Fibroblast of lung (primary cell): ENCODE measurements at places on chromosomes 3 and 15. TPM values are rescaled to one million over a fixed set of nuclear protein-coding genes. Genes with fewer than 3 reads are reported as not detected.

GRCh38 chr3:124078953-124079911 is 87.3 kb upstream of the ROPN1 start:
- H3K4me1 ChIP-seq, result no peaks in the 10 kb centered on the region
- no peak overlapping the region for H3K27ac ChIP-seq
- DNase-seq, result peak; percentile 64
- H3K36me3 ChIP-seq, result no peaks in the 10 kb centered on the region

DNA sequence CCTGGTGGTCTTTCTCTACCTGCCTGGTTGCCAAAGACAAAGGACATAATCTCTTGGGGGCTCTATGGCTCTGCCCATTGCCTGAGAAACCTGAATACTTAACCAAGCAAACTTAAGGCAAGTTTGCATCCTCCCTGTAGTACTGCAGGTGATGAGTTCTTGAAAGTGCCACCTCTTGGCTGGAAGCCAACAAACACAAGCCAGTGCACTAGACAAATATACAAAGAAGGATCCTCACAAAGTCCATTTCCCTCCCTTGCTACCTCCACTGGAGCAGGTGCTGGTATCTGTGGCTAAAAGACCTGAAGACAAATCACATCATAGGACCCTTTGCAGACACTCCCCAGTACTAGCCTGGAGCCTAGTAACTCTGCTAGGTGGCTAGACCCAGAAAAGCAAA is 772.3 kb downstream of the SI start:
- H3K4me1 ChIP-seq, result no peaks in the 10 kb centered on the region
- no peaks in the 10 kb centered on the region for H3K36me3 ChIP-seq
- H3K27ac ChIP-seq, result no peak overlapping the region

DNA sequence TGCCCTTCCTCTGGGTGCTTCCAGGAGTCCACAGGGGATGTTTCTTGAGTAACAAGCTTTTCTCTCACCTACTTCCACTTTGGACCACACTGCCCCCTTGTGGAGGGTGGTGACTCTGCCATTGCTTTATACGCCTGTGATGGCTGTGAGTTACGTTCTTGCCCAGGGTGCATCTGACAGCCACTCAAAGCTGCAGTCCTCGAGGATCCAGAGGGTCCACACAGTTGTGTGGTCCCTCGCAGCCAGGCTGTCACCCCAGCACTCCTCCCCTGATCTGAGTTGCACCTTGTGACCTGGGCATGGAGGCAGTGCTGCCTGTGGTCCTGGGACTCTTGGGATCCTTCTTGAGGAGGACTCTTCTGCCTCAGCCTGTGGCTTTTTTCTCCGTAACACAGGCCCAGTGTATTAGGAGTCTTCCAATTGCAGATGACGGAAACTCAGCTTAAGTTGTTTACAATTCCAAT is 23.4 kb downstream of the FOXL2 start:
- no peaks in the 10 kb centered on the region for H3K27me3 ChIP-seq
- DNase-seq, result peak; percentile 72
- H3K4me3 ChIP-seq, result no peak overlapping the region
- H3K4me1 ChIP-seq, result peaks cover 4% of the 10 kb centered on the region
- H3K36me3 ChIP-seq, result no peaks in the 10 kb centered on the region

- no peak for DNase-seq
- no peak overlapping the region for H3K27ac ChIP-seq
- H3K4me3 ChIP-seq, result no peak overlapping the region
- H3K36me3 ChIP-seq, result no peaks in the 10 kb centered on the region
Observed at GRCh38 chr3:126026761-126027160, 57.2 kb downstream of the SLC41A3 start.

NAALADL2 gene
- 5.6 and 11.6 TPM in 2 replicates for total RNA-seq

DNA sequence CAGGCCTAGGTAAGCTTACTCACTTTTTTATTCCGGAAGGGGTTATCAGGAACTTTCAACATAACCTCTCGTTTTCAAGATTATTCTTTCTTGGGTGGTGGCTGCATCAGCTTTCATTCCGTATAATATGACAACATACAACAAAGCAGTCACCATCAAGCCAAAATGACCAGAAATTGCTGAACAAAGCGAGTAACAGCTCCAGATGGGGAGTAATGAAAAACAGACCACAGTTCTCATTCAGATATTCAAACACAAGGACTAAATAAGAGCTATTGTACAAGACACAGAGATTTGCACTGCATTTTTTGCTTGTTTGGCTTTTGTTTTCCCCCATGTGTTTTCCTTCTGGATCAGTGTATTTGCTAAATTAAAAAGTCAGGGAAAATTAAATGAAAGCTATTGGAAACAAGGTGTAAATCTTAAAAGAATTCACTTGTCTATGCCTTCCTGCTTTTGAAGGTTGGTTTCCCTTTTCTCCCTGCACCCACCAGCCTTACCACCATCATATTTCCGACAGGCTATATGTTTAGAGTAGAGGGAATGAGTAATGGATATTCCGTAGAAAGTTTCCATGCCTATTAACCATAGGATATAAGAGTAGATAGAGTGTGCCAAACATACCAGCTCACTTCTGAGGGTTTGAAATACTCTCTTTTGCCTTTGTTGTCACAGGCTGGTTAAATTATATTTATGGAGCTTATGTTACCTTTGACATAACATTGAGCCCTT is 213.6 kb downstream of the RBMS3 start:
- no peaks in the 10 kb centered on the region for H3K27me3 ChIP-seq
- H3K27ac ChIP-seq, result no peak overlapping the region
- no peaks in the 10 kb centered on the region for H3K36me3 ChIP-seq
- H3K4me3 ChIP-seq, result no peak overlapping the region
- no peaks in the 10 kb centered on the region for H3K4me1 ChIP-seq

DNA sequence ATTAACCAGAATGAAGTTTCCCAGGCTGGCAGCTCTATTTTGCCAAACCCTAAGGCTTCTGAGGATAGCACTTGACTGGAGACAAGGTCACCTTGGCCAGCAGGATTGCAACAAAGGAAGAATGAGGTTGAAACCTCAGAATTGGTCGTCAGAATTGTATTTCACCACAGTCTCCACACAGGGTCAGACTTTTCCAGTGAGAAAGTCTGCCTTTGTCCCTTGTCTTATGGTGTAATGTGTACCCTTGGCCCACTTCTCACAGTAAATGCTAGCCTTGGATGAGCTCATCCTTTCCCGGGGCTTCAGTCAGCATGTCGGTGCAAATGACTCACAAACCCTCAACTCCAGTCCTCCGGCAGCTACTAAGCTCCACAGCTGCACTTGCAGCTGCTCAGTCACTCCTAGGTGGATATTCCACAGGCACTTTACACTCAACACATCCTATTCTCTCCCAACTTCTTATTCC is 19.7 kb downstream of the SSR3 start:
- peak; percentile 100 for DNase-seq
- H3K36me3 ChIP-seq, result no peaks in the 10 kb centered on the region
- peaks cover 8% of the 10 kb centered on the region for H3K4me1 ChIP-seq
- peak overlapping the region; percentile 58 for H3K27ac ChIP-seq
- no peak overlapping the region for H3K4me3 ChIP-seq

DNA sequence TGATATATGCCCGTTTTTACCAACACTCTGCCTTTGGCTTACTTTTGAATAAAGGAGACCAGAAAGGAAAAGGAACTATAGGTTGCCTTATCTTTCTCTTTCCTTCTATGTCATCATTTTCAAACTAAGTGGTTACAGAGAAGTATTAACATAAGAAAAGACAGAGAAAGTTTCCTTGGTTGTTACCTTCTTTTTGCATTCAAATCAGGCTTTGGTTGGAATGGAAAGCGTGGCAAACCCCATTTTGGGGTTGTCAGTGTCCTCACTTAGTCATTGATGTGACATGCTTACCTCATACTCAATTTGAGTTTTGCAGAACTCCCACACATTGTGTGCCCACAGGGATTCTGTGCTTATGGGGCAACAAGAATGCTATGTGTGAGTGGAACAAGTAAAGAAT is 3.7 kb upstream of the THRB start:
- no peak overlapping the region for H3K4me3 ChIP-seq
- no peaks in the 10 kb centered on the region for H3K27me3 ChIP-seq
- H3K36me3 ChIP-seq, result no peaks in the 10 kb centered on the region
- H3K4me1 ChIP-seq, result no peaks in the 10 kb centered on the region
- no peak for DNase-seq
- no peak overlapping the region for H3K27ac ChIP-seq

TMC3 gene
- not detected in 2 replicates for total RNA-seq

- H3K4me1 ChIP-seq, result peaks cover 12% of the 10 kb centered on the region
- H3K4me3 ChIP-seq, result peak overlapping the region; percentile 84
- DNase-seq, result peak; percentile 28
- H3K36me3 ChIP-seq, result peaks cover 2% of the 10 kb centered on the region
Observed at GRCh38 chr3:48990636-48991469, 812 bp downstream of the P4HTM start.

GRCh38 chr15:81259760-81260298 is 63.1 kb downstream of the IL16 start:
- no peaks in the 10 kb centered on the region for H3K27me3 ChIP-seq
- H3K36me3 ChIP-seq, result no peaks in the 10 kb centered on the region
- no peak overlapping the region for H3K27ac ChIP-seq
